Right ventricle myocardium inferior (tissue), 1 donor: ENCODE measurements at places on chromosomes 1 and 21. TPM values are rescaled to one million over a fixed set of nuclear protein-coding genes. Genes with fewer than 3 reads are reported as not detected.

TNFAIP8L2 gene
- total RNA-seq = 2.6 TPM

CELA3A gene
- total RNA-seq = not detected

LAX1 gene
- total RNA-seq = 0.22 TPM

FOXD3 gene
- 0.19 TPM for total RNA-seq

DPT gene
- 42.0 TPM for total RNA-seq

CFHR5 gene
- not detected for total RNA-seq

GIPC2 gene
- 2.5 TPM for total RNA-seq

KCNQ4 gene
- 2.8 TPM for total RNA-seq

CFHR3 gene
- not detected for total RNA-seq
